ENCODE measurements at places on chromosomes 2 and 18. TPM values are rescaled to one million over a fixed set of nuclear protein-coding genes. Genes with fewer than 3 reads are reported as not detected.
A peak's percentile ranks its signal among the peaks of the same experiment; 100 is the strongest.

- no peak for DNase-seq
Measured at GRCh38 chr2:217797165-217797564, 205.6 kb downstream of the TNS1 start.

ACVR1C gene
- total RNA-seq: 4.7 TPM

DNA sequence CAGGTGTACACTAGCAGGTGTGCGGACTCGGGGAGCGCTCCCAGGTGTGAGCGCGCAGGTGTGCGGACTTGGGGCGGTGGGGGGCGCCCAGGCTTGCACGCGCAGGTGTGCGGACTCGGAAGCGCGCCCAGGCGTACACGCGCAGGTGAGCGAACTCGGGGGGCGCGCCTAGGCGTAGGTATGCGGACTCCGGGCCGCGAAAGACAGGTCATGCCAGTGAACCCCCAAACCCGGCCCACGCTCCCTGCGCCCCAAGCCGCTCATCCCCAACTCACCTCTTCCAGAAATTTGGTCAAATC, 342 bp downstream of the CYB5A start:
- DNase-seq: peak; percentile 20

DNA sequence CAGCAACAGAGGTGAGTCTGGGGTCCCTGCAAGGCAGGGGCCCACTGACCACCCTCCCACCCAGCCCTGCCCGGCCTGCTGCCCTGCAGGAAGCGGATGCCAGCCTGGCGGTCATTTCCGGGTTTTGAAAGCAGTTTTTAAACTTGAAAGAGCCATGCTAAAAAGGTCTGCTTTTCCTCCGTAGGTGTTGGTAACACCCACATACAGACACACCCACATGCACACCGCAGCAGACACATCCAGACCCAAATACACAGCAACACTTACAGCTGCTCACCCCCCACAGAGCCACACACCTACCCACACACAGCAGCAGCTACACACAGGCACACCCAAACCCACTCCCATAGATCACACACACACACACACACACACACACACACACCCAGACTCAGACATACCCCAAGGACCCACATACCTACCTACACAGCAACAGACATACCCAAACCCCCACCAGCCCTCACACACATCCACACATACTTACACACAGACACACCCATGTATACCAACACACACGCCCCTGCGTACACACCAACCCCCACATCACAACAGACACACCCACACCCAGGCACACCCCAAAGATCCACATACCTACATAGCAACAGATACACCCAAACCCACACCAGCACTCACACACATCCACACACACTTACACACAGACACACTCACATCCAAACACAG, 7.6 kb downstream of the ZFP36L2 start:
- DNase-seq: peak; percentile 89

- DNase-seq: no peak
Measured at GRCh38 chr2:128550389-128550788, 231.7 kb upstream of the HS6ST1 start.

GRCh38 chr2:6580982-6581381, 284.7 kb downstream of the CMPK2 start:
- no peak for DNase-seq

CD8A gene
- total RNA-seq: 273 TPM

DSC2 gene
- total RNA-seq: not detected

DNA sequence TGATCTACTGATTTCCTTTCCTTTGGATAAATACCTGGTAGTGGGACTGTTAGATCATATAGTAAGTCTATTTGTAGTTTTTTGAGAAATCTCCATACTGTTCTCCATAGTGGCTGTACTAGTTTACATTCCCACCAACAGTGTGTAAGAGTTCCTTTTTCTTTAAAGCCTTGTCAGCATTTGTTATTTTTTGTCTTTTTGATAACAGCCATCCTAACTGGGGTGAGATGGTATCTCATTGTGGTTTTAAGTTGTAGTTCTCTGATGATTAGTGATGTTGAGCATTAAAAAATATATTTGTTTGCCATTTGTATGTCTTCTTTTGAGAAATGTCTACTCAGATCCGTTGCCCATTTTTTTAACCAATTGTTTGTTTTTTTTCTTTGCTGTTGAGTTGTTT, 33.9 kb upstream of the EPG5 start:
- no peak for DNase-seq

GRCh38 chr18:35178260-35178659, 62.6 kb upstream of the ZNF397 start:
- no peak for DNase-seq

- DNase-seq: no peak
Measured at GRCh38 chr2:39547811-39548719, 111.0 kb upstream of the MAP4K3 start.

GLI2 gene
- not detected for total RNA-seq

ARHGEF33 gene
- total RNA-seq: not detected

DNA sequence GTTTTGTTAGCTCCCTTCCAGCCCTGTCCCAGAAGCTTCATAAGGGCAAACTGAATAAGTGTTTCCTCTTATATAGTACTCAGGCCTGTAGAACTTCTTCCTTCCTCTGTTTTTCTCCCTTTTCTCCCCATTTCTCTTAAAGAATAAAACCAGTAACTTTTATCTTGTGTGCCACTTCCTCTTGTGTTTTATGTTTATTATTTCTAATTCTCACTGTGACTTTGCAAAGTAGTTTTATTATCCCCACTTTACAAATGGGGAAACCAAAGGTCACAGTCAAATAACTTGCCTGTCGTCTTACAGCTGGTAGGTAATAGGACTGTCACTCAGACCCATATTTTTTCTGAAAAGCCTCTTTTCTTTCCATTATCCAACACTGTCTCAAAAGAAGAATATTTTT, 42.4 kb downstream of the RBBP8 start:
- no peak for DNase-seq

GRCh38 chr2:38192976-38193375, 117.0 kb upstream of the CYP1B1 start:
- no peak for DNase-seq

GCFC2 gene
- total RNA-seq: 41.0 TPM

- no peak for DNase-seq
Measured at GRCh38 chr18:51154431-51155063, 42.9 kb downstream of the MEX3C start.

DNA sequence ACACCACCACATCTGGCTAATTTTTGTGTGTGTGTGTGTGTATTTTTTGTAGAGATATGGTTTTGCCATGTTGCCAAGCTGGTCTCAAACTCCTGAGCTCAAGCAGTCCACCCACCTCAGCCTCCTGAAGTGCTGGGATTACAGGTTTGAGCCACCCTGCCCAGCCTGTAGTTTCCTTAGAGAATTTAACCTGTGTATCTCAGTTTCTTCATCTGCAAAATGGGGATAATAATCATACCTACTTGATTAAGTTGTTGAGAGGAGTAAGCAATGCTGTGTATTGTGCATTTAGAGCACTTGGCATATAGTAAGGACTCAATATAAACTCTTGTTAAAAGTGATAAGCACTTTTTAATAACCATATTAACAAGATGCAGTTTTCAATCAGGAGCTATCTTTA, 6.3 kb upstream of the SANBR start:
- DNase-seq: no peak

DNA sequence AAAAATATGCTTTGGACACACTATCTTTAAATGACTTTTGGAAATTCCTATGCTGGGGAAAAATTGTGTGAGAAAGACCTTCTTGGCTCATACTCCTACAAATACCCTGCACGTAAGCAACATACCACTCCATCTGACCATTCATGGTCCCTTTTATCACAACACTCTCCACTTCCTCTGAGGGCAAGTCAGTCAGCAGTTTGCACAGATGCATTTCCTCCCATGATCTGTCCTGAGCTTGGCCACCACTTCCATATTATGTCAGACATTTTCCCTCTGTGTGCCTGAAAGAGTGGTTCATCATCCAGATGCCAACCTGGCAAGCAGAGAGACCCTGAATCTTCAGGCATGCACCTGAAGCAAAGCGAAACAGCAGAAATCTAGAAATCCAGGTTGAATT, 16.1 kb upstream of the REG3G start:
- DNase-seq: no peak

DNA sequence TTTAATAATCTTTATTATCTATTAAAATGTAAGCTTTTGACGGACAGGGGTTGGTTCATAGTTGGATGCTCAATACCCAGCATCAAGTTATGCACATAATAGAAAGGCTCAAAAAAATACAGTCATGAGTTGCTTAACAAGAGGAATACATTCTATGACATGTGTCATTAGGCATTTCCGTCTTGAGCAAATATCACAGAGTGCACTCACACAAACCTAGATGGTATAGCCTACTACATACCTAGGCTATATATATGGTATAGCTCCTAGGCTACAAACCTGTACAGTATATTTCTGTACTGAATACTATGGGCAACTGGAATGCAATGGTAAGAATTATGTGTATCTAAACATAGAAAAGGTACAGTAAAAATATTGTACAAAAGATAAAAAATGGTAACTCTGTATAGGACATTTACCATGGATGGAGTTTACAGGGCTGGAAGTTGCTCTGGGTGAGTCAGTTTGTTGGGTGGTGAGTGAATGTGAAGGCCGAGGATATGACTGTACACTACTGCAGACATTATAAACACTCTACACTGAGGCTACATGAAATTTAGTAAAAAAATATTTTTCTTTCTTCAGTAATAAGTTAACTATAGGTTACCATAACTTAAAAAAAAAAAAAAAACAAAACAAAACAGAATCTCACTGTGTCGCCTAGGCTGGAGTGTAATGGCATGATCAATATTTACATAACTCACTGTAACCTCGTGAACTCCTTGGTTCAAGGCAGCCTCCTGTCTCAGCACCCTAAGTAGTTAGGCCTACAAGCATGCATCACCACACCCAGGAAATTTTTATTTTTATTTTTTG, 201.2 kb downstream of the NBAS start:
- DNase-seq: no peak
